ENCODE measurements at places on chromosomes 2 and 18.

- DNase-seq: no peak
Measured at GRCh38 chr18:75790796-75791195, 363.3 kb upstream of the SMIM21 start.

DNA sequence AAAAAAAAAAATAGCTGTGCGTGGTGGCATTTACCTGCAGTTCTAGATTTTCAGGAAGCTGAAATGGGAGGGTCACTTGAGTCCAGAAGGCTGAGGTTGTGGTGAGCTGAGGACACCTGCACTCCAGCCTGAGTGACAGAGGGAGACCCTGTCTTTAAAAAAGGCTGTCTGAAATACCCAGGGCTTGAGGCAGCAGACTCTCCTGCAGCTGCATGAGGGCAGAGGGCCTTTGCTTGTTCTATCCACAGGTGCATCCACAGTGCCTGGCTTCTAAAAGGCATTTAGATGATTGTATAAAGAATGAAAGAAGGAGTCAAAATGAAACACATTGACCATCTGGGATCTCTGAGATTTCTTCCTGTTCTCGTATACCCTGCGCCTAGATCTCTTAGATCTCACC lies 152.9 kb downstream of the MGAT5 start:
- no peak for DNase-seq

GRCh38 chr2:152825834-152826233 lies 107.4 kb downstream of the ARL6IP6 start:
- no peak for DNase-seq

DNA sequence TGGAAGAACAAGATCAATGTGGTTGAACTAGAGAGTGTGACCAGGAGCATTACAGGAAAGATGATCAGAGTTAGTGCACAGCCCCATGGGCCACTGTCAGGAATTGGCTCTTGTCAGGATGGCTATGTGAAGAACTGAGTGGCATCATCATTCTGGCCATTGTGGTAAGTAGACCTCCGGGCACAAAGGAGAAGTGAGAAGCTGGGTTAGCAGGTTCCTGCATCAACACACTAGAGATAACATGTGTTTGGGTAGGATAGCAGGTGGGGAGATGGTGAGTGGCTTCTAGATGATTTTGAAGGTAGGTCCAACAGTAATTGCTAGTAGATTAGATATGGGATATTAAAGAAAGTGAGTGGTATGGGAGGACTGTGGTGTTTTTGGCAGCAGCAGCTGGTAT lies 408.2 kb downstream of the TSN start:
- no peak for DNase-seq
